ENCODE measurements at places on chromosomes 3 and 15.

- DNase-seq, result no peak
Observed at GRCh38 chr3:100522125-100522524, 29.7 kb downstream of the TMEM45A start.

DNA sequence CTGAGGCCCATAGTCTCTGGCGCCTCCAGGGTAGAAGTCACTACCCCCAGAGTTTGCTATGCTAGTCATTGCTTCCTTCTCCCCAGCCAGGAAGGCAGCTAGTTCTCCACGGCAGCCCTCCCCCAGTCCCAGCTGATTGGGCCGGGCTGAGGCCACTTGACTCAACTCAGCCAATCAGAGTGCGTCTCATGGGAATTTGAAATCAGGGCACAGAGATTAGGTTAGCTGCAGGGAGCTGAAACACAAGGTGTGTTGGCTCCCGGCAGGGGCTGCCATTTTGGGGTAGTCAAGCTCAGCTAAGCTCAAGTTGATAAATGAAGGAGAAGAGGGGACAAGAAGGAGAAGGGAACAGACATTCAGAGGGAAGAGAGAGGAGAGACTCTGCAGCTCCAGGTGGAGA is 32.8 kb downstream of the LINGO1 start:
- DNase-seq, result no peak

DNA sequence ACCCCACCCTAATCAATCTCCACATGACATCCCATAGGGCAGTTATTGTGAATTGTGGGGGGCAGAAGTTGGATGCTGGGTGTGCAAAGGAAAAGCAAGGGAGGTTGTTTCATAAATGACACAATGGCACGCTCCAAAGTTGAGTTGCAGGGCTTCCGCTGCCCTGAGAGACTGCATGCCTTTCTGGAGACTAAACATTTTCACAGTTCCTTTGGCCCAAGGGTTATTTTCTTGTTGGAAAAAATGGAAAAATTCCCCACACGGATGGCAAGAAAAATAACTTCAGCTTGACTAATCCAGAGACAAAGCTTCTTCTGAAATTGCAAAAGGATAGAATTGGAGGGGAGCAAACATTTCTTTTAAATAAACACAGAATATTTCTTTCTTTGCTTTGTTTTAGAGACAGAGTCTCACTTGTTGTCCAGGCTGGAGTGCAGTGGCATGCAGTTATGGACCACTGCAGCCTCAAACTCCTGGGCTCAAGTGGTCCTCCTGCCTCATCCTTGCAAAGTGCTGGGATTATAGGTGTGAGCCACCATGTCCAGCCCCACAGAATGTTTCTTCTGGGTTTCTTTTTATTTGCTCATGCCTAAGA is 19.1 kb upstream of the TPM1 start:
- no peak for DNase-seq

DNA sequence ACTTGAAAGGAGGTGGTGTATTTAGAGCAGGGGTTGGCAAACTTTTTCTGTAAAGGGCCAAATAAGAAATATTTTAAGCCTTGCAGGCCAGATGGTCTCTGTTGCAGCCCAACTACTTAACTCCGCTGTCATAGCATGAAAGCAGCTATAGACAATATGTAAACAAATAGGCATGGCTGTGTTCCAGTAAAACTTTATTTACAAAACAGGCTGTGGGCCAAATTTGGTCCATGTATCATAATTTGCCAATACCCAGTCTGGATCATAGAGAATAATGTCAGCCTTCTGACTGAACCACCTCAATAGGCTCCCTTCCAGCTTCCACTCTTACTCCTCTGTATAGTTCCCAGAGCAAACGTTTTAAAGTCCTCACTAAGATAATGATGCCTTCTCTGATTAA is 638.8 kb upstream of the CFAP20DC start:
- DNase-seq, result no peak

DNA sequence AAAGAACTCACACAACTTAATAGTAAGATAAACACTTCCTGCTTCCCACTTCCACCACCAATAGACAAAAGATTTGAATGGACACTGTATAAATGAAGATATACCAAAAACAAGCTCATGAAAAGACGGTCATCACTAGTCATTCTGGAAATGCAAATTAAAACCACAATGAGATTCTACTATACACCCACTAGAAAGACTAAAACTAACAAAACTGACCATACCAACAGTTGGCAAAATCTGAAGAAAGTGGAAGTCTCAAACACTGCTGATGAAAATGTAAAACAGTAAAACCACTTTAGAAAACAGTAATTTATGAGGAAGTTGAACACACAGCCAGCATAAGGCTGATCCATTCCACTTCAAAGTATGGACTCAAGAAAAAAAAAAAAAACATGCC is 35.6 kb upstream of the CD96 start:
- DNase-seq, result no peak

DNA sequence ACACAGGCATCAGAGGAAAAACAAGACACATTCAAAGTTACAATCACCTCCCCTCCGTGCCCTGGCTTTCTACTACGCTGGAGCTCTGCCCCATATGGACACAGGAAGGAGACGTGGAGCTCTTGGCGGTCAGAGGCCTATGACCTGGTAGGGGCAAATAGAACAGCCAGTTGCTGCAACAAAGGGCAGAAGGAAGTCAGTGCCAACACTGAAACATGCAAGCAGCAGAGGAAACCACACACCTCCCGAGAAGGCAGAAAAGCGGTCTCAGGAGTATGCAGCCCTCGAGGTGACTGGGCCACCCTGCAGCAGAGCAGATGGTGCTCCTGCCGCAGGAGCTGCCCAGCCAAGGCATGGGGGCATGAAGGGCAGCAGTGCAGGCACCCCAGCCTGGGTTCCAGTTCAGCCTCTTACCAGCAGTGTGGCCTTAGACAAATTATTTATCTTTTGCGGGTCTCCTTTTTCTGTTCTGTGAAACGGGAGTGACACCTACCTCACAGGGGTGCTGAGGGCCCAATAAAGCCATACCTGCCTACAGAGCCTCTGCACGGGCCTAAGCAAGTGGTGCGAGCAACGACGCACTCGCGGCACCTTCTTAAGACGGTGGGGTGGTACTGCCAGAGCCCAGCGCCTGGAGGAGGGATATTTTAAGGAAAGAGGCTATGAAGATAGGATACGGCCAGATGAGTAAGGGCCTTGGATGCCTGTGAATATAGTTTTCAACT is 8.6 kb downstream of the ZXDC start:
- DNase-seq, result no peak

DNA sequence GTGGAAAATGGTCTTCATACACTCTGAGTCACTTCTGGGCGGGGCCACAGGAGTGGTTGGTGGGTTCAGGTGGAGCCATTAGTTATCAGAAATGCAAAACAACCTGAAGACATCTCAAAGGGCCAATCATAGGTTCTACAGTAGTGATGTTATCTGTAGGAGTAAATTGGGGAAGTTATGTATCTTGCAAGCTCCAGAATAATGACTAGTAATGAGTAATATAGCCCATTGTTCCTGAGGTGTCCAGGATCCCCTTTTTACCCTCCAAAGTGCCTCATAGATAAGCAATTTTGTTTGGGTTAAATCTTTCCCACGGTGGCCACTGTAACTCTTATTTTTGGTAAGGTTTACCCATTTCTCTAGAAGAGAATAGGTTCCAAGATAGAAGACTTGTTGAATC is 91.7 kb downstream of the PIK3R4 start:
- no peak for DNase-seq

DNA sequence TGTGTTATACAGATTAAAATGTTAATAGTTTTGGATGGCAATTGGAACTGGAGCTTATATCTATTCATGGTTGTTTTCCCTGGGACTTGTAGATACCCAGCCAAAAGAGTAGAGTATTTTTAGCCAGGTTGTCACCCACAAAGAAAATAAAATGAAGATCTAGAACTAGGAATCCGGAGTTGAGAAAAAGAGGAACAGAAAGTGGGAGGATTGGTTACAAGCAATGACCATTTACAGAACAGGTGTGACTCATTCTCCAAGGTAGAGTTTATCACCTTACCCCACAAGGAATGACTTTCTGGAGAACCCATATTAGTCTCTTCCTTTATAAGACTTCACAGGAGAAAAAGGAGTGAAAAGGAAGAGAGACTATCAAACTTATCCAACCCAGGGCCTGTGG is 99.8 kb downstream of the TMEM108 start:
- no peak for DNase-seq

DNA sequence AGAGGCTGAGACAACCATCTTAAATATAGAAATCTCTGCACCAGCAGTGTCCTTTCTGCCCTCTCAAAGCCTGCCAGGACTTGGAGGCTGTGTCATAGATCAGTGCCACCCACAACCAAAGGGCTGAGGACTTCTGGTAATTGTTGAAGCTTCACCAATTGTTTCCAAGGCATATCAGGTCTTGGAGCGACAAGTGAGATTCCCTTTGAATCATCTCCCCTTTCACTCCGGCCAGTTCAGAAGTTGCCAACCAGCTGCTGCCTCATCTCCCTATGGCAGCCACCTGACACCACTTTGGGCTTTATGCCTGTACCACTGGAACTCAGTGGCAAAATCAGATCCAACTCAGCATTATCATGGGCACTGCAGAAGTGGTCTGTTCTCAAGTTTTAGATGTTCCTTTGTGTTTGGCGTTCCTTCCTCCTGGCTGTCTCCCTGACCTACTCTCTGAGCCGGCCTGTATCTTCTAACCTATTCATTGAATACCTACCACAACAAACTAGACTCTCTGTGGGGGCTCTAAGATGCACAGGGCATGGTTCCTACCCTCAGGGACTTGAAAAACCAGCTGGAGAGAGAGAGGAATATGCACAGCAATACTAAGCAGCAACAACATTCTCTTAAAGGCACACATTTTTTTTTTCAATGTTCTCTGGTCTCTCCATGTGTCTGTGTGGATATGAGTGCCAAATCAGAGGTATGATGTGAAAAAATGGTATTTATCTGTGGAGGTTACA is 90.8 kb upstream of the PFN2 start:
- DNase-seq, result no peak

- no peak for DNase-seq
Observed at GRCh38 chr3:18252578-18252977, 172.6 kb downstream of the SATB1 start.

DNA sequence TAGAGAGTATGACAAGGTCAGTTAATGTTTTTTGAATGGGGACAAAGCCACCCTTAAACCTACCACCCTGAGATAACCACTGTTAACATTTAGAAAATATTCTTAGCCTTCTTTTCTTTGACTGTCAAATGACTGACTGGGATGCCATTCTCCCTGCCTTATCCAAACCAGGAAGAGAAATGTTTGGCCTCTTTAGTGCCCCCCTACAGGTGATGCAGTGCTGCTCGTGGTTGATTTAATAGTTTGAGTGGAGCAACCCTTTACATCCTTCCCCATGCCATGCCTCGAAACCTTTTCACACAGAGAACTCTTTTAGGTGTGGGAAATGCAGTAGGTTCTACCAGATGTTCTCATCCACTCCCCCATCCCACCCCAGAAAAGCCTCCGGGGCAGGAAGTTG is 38.7 kb upstream of the UMPS start:
- no peak for DNase-seq

- DNase-seq, result no peak
Observed at GRCh38 chr15:94098921-94099573, 132.3 kb upstream of the MCTP2 start.

- DNase-seq, result no peak
Observed at GRCh38 chr3:197586181-197586580, 30.4 kb upstream of the BDH1 start.

DNA sequence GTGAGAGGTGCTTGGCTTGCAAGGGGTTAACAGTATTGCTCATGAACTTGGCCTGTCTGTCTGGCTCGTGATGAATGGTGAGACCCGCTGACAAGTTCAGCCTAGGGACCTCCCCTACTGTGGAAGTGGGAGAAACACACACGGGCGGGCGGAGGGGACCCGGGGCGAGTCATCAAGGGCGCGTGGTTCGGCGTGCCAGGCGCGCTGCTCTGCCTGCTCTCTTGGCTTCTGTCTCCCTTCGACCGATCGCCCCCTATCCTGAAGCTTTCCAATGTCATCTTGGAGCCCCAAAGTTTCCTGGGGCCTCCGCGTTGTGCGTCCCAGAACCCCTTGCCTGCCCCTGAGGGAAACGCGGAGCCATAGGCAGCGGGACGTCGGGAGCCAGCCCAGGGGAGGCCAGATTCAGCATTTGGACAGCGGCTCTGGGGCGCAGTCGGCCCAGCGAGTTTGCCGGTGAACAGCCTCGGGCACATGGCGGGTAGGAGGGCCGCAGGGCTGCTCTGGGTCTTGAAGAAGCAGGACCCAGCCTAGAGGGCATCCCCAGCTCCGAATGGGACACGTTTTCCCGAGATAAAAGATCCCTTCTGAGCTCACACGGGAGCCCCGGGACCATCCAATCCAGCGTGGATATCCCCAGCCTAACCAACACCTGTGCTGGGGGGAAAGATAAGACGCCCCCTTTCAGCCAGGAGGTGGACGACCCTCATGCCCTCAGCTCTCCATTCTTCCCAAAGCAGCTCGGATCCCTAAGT is 27.0 kb upstream of the POLG start:
- DNase-seq, result peak; percentile 41

GRCh38 chr15:72345806-72346205 is 25.8 kb upstream of the CELF6 start:
- DNase-seq, result no peak

DNA sequence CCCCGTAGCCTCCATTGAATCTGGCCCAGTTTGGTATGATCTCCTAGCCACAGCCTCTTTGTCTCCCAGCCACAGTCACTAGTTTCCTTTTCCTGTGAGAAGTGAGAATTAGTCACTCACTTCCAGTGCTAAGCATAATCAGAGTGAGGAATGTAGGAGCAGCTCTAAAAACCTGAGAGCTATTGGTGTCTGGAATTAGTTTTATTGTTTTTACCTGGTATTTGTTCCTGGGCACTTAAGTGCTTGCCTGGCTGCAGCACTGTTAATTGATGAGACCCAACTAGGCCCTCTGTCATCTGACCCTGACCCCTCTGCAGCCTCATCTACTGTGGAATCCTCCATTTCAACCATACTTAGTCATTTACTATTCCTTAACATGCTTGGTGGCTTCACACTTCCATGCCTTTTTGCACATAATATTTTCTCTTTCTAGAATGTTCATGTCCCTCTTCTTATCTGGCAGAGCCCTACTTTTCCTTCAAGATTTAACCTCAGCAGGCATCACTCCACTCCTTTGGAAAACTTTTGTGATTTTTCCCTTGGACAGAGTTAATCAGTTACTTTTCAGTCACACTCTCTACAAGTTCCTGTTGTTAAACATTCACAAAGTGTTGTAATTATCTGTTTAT is 48.8 kb downstream of the PDE8A start:
- DNase-seq, result no peak

DNA sequence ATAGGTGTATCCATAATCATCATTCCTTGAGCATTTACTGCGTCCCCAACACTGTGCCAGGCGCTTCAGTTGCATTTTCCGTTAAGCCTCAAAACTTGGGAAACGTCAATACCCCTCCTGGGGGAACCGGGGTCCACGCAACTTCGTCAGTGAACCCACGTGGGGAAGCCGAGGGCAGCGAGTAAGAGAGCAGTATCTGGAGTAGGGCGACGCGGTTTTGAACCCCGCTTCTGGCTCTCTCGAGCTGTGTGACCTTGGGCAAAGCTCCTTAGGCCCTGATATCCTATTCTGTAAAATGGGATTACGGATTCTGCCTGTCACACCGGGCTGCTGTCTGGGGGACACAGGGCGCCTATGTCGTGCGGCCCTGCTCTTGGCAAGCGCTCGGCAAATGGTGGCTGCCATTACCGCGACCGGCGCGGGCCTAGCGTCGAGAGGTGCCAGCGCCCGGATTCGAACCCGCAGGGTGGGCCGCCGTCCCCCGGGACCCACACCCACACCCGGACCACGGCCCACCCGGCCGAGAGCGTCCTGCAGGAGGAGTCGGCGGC is 590 bp downstream of the POLG start:
- DNase-seq, result peak; percentile 28

Data from stimulated activated CD4-positive, alpha-beta T cell treated with anti-CD3 and anti-CD28 coated beads, Interleukin-12 subunit alpha, Interleukin-12 subunit beta, amount 100 ng/mL, for 48 hours (primary cell).